ENCODE measurements at places on chromosomes 1 and 21. TPM values are rescaled to one million over a fixed set of nuclear protein-coding genes. Genes with fewer than 3 reads are reported as not detected.

DNA sequence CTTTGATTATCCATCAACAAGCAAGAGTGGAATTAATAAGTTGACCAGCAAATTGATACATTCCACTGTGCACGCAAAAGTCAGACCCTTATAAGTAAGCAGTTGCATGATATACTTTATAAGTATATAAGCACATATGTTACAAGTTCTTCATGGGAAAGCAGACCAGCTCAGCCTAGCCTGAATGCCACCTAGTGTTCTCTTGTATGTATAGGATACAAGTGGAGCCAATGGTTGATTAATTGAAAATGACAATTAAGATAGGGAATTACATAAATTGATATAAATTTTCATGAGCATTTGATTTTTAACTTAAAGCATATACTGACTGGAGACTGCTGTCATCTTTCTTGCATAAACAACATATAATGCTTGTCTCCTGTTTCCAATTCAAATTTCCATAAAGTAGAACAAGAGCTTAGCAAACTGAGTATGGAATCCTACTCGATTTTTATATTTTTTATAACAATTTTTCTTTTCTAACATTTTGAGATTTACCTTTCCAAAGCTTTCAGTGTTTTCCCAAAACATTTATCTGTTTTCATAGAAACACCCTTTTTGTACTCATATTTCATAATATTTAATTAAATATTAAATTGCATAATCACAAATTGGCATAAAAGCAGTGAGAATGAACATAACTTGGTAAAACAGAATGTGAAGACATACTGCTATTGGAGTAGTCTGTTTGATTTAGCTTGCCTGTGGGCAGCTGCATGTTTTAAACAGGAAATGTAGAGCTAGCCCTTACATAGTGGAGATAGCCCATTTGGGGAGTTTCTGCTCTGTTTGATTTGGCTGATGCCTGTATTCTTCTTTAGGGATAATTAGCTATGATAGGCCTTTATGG, 62.8 kb downstream of the MAGI3 start:
- H3K4me3 ChIP-seq: no peak overlapping the region
- H3K27ac ChIP-seq: no peak overlapping the region
- no peaks in the 10 kb centered on the region for H3K4me1 ChIP-seq
- H3K36me3 ChIP-seq: no peaks in the 10 kb centered on the region
- no peaks in the 10 kb centered on the region for H3K27me3 ChIP-seq

DNA sequence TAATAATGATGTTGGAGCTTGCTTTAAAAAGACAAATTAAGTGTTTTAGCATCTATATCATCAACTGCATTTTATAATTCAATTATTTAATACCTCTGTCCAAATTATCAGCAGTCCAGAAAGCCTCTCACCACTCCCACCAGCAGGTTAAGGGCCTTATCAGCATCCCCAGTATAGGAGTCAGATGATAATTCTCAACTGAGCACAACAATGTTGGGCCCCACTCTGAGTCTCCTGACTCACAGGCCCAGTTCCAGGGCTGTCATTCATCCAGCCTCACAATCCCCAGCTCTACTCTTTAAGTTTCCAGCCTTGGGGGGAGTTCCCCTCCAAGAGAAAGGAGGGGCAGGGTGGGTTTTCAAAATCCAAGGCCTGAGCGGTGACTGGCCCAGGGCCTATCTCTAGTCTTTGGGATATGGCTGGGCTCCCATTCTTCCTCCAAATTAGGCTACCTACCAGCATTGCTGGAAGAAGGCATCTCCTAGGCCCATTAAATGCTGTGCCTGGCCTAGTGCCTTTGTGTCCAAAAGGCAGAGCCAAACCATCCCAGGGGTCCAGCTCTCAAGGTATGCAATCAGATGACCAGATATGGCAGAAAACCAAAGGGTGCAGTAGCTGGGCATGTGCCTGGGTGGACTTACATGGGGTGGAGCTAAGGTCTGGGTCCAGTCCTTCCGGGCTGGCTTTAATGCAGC, 134.1 kb downstream of the GLUL start:
- DNase-seq: no peak
- H3K4me3 ChIP-seq: no peak overlapping the region
- peaks cover 26% of the 10 kb centered on the region for H3K4me1 ChIP-seq
- no peaks in the 10 kb centered on the region for H3K36me3 ChIP-seq
- H3K27ac ChIP-seq: no peak overlapping the region

DNA sequence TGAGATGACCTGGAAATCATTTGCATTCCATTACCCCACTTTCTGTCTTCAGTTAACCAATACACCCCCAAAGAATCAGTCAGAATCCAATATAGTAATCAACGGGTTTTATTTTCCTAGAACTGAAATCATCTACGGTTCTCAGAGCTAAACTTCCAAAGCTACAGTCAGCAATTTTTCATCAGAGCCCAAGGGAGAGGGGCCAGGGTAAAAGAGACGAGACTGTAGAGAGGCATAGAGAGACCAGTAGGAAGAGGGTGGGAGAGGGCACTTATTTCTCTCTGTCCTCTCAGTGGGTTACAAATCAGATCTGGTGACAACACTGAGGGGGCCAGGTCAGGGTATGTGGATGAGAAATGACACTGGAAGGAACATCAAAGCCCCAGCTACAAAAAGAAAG, 1.1 kb upstream of the MRPL24 start:
- peaks cover 57% of the 10 kb centered on the region for H3K4me1 ChIP-seq
- H3K27me3 ChIP-seq: no peaks in the 10 kb centered on the region
- H3K36me3 ChIP-seq: peaks cover 52% of the 10 kb centered on the region
- peak overlapping the region; percentile 89 for H3K4me3 ChIP-seq
- peak overlapping the region; percentile 95 for H3K27ac ChIP-seq

- no peak for DNase-seq
- H3K27ac ChIP-seq: no peak overlapping the region
- no peak overlapping the region for H3K4me3 ChIP-seq
- no peaks in the 10 kb centered on the region for H3K4me1 ChIP-seq
Measured at GRCh38 chr1:185526344-185527307, 207.6 kb upstream of the HMCN1 start.

GRCh38 chr1:63701187-63701586, 72.6 kb upstream of the ROR1 start:
- H3K4me1 ChIP-seq: peaks cover 3% of the 10 kb centered on the region
- no peaks in the 10 kb centered on the region for H3K36me3 ChIP-seq
- no peak for DNase-seq
- H3K27me3 ChIP-seq: no peaks in the 10 kb centered on the region
- H3K4me3 ChIP-seq: no peak overlapping the region

GRCh38 chr1:216186816-216187215, 236.4 kb downstream of the USH2A start:
- no peaks in the 10 kb centered on the region for H3K36me3 ChIP-seq
- H3K27ac ChIP-seq: no peak overlapping the region
- no peak overlapping the region for H3K4me3 ChIP-seq
- H3K4me1 ChIP-seq: no peaks in the 10 kb centered on the region
- H3K27me3 ChIP-seq: no peaks in the 10 kb centered on the region

DNA sequence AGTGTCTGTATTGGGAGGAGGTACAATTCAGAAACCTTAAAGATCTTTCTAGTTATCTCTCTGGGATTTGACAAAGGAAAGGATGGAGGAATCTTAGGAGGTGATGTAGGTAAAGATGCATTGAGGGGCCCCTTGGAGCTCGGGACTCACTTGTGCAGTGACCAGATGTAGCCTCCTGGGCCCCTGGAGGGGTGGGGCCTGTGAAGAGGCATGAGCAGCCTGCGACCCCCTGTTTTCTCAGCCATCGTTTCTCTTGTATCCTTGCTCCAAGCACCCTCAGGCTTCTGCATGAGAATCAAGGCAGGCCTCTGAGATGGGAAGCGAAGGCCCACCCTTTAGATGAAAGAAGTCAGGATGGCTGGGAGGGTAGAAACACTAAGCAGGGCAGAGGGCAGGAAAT, 39.6 kb downstream of the LGR6 start:
- H3K27me3 ChIP-seq: peaks cover 15% of the 10 kb centered on the region
- no peak overlapping the region for H3K4me3 ChIP-seq
- no peak for DNase-seq
- H3K4me1 ChIP-seq: peaks cover 13% of the 10 kb centered on the region
- H3K36me3 ChIP-seq: no peaks in the 10 kb centered on the region

DNA sequence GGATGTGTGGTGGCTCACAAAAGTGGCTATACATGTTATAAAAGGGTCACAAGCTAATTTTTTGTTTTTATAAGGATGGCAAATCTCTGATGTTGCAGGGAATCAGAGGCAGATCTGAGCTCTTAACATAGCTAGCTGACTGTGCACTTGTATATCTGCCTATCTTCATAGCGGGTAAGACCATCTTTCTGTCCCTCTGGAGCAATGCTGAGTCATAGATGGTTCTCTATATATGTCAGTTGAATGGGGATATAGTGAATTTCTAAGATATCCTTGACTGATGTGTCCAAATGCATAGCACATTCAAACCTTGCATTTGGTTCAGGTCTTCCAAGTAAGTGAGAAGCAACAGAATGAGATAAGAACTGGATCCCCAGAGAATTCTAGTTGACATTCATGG, 272.6 kb upstream of the PROX1 start:
- no peak overlapping the region for H3K4me3 ChIP-seq
- H3K27ac ChIP-seq: no peak overlapping the region
- DNase-seq: no peak
- peaks cover 4% of the 10 kb centered on the region for H3K36me3 ChIP-seq
- peaks cover 4% of the 10 kb centered on the region for H3K4me1 ChIP-seq

GRCh38 chr1:15226388-15227255, 20.4 kb upstream of the FHAD1 start:
- no peak overlapping the region for H3K4me3 ChIP-seq
- no peak overlapping the region for H3K27ac ChIP-seq
- peaks cover 10% of the 10 kb centered on the region for H3K27me3 ChIP-seq
- DNase-seq: no peak
- H3K4me1 ChIP-seq: peaks cover 7% of the 10 kb centered on the region

DNA sequence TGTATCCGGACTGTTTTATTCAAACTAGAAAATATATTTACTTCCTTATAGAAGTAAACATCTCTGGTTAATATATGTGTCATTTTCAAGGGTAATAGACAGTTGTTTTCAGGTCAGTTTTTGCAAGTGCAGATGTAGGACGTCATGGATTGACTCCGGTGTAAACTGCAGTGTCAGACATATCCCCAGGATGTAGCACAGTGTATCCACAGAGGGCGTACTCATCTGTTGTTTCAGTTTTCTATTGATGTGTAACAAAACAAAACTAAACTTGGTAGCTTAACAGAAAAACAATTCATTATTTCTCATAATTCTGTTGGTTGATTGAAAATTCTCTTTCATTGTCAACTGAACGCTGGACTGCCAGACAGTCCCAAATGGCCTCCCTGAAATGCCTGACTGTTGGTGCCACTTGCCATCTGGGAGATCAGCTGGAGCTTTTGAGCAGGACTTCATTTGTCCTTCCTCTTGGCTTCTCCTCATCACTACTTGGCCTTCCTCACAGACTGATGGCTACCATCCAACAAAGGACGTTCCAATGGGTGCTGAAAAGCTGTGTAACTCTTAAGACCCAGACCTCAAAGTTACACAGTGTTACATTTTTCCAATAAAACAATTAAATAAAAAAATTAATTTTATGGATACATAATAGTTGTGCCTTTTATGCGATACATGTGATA, 181.6 kb downstream of the NCAM2 start:
- H3K4me1 ChIP-seq: no peaks in the 10 kb centered on the region
- no peaks in the 10 kb centered on the region for H3K36me3 ChIP-seq
- no peak for DNase-seq
- H3K27me3 ChIP-seq: no peaks in the 10 kb centered on the region
- no peak overlapping the region for H3K27ac ChIP-seq

DNA sequence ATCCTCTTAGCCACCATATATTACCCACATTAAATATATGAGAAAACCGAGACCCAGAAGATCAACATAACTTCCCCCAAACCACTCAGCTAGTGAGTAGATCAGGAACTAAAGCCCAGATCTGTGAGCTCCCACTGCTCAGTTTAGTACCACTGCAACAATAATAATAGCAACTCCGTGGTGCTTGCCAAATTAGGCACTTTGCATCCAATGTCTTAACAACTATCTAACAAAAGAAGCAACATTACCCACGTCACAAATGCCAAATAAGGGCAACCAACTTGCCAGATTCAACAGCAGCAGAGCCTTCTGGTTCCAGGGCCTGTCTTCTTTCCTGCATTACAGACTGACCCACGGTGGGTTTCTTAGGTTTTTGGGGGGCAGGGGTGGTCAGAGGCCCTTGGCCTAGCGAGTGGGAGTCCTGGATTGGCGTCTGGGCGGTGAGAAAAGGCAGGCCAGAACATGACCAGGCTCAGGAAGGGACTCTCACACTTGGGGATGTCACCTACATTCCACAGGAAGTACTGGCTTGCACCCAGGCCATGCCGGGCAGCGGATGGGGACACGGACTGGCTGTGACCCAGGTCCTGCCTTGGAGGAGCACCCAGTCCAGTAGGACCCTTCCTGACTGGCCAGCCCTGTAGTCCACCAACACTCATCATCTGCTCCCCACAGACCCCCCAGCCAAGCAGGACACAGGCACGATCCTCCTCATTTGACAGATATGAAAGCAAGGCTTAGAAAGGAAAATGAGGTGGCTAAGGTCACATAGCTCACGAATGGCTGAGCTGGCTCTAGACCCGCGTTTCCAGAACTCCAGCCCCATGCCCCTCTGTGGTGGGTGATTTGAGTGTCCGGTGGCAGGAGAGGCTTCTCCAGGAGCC, 4.6 kb downstream of the HCRTR1 start:
- peak; percentile 6 for DNase-seq
- H3K4me1 ChIP-seq: peaks cover 3% of the 10 kb centered on the region
- peaks cover 2% of the 10 kb centered on the region for H3K36me3 ChIP-seq

GRCh38 chr1:47351305-47351704, 17.7 kb downstream of the CMPK1 start:
- no peak overlapping the region for H3K4me3 ChIP-seq
- H3K27ac ChIP-seq: peak overlapping the region; percentile 88
- DNase-seq: peak; percentile 20
- H3K4me1 ChIP-seq: peaks cover 31% of the 10 kb centered on the region

DNA sequence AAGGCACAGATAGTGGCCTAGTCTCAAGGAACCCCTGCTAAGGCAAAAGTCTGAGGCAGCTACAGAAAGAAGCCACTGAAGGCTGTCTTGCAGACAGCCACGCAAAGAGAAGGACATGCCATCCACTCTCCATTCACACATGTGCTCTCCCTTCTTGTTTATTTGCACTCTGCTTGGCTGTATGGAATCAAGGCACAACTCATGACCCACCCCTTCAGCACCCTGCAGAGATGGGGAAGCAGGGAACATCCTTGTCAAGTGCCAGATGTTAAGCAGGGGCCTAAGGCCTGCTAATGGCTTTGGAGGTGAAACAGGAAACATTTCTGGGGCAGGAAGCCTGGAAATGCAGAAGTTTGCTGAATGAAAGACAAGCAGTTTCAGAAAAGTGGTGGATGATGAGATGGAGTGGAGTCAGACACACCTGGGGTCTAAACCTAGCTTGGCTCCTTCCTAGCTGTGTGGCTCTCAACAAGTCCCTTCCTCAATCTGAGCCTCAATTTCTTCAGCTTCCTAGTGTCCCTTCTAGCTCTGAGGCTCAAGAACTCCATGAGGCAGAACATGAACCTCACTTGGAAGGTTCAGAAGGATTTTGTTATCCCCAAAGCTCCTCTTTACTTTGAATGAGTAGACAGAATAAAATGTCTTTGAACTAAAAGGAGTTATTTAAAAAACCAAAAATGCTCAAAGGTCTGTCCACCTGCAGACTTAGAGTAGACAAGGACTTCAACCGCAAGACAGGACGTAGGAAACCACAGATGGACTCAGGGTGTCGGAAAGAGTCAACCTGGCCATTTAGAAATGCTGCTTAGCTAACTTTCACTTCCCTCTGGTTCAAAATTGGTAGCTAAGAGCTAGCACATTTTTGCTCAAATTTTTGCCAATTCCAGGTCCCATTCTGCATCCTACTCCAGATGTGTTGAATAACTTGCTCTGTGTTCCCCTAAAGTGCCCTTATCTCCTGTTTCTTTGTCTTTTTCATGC, 283.1 kb downstream of the PLPP3 start:
- no peak overlapping the region for H3K27ac ChIP-seq
- H3K4me3 ChIP-seq: no peak overlapping the region
- no peak for DNase-seq

C8B gene
- not detected for total RNA-seq

KRTAP11-1 gene
- total RNA-seq: not detected

Data from activated CD4-positive, alpha-beta memory T cell treated with anti-CD3 and anti-CD28 coated beads for 36 hours (primary cell).